CMK (cell line): ENCODE measurements at places on chromosomes 12 and 14.

DNA sequence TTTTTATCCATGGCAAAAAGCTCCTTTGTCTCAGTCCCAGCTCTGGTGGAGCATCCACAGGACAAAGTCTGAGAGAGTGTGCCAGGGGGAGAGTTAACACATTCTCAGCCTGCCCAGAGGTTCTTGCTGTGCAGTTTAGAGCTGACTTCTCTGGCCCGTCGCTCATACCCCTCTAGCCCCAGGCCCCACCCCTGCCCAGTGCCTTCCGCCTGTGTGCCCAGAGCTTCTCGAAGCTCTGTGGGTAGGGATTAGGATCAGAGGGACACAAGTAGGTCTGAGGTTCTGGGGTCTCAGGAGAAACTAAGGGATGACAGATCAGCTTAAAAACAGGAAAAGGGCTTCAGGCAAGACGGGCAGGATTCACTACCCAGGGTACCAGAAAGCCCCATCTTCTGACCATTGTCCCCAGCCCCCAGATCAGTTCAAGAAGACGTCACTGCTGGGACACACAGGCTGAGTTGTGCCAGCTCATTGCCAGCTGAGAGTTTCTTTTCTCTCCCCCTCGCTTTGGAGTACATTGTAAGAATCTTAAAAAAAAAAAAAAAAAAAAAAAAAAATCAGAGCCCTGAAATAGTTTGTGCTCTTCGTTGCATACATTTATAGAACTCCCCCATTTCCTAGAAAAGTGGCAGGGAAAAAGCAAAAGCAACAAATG lies 127.0 kb downstream of the GCH1 start:
- no peak for DNase-seq

DNA sequence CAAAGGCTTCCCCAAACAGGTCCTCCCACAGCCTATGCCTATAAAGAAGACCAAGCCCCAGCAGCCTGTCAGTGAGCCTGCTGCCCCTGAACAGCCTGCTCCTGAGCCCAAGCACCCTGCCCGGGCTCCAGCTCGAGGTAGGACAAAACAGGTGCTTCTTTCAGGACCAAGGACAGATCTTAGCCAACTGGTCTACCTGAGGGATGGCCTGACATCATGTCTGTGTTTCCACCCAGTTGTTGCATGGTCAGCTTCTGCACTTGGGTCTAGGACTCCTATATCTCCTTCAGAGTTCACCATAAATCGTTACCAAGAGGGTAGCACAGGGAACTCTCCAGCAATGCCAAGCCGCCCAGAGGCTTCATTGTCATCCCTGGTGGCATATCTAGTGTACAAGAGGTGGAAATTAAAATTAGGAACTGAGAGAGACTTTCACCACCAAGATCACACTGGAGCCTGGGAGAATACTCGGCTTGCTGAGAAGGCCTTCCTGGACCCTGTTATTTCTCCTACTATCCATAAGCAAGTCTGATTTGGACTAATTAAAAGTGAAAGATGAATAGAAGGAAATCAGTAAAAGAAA lies 38.2 kb upstream of the OAS1 start:
- no peak for DNase-seq

GRCh38 chr12:19542606-19543005 lies 103.3 kb downstream of the AEBP2 start:
- no peak for DNase-seq

DNA sequence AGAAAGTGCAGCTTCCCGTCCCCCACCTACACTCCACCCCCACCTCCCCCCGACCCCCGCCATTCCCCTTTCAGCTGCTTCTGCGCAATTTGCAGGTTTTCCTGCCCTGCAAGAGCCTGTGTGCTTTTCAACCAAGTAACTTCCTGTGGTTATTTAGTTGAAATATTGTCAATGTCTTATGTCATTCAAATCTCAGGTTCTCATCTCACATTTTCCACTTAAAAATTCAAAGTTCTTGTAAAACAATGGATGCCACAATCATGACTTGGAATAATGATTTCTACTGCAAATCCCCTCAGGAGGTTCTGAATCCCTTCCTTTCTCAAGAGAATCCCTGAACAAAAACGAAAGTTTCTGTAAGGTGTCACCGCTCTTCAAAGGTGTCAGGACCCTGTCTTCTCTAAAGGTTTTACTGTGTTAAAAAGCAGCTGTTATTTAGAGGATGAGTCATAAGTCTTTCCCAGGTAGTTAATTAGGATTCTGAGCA lies 31.6 kb downstream of the WBP11 start:
- no peak for DNase-seq

GRCh38 chr12:79388011-79388410 lies 302.8 kb downstream of the PAWR start:
- no peak for DNase-seq
